ENCODE measurements at places on chromosomes 16 and 17. TPM values are rescaled to one million over a fixed set of nuclear protein-coding genes. Genes with fewer than 3 reads are reported as not detected.
A peak's percentile ranks its signal among the peaks of the same experiment; 100 is the strongest.

DNA sequence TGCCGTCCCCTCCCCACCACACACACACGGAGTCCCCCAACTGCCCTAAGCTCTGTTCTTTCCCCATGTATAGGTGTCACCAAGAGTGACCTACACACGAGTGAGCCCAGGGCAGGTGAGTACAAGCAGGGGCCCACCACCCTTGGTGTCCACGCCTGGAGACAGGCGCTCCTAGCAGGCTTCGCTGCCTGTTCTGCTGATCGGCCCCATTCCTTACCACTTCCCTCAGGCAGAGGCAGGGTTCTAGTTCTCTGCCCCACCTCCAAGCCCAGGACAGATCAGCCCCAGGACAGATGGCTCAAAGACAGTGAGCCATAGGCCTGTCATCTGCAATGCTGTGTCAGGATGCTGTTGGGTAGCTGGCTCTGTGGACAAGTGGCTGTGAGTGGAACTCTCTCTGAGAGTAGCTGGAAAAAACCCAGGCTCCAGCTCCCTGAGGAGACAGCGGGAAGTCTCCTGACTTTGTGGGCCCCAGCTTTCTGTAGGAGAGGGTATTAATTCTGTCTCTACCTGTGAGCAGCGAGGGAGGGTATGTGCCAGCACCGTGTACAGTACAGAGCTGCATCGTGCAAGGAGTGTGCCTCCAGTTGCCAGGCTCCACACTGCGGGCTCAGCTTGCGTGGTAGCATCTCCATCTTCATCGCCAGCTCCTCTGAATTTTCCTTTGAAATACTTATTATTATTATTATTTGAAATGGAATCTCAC is 897 bp downstream of the TP53I13 start:
- DNase-seq: no peak

ITGAD gene
- not detected for total RNA-seq

GRCh38 chr17:28597606-28598383 is 1.0 kb downstream of the SPAG5 start:
- DNase-seq: peak; percentile 36

DNA sequence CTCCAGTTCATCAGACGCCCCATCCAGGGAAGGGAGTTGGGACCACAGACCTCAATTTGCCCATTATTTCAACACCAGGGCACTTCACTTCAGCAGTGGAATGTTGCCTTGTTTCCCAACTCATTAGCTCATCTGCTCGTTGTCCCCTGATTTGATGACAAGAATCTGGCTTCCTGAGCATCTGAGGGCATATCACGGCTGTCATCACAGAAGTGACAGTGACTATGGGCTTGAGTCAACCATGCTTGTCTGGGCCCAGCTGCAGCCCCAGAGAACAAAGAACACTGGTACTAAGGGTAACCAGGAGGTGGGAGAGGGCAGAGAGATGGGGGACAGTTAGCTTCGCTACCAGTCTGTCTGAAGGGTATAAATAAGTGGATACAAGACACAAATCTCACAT is 266.0 kb upstream of the SDK2 start:
- DNase-seq: no peak

Measured in PC-9 (cell line).